ENCODE measurements at places on chromosomes 2 and 18.
A peak's percentile ranks its signal among the peaks of the same experiment; 100 is the strongest.

DNA sequence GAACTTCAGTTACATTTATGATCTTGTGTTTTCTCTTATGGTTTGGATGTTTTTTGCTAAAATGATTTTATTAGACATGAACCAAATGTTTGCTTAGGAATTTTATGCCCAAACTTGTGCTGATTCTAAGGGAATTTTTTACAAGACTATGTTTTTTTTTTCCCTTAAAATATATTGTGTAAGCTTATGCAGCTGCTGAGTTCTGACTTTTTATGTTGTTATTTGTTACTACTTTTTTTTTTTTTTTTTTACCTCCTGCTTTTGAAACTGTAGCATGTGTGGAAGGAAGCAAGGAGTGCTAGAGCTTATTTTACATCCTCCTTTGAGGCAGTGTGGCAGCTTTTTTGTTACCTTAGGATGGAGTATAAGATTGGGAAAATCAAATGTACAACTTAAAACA is 6.0 kb upstream of the DNAH7 start:
- DNase-seq = no peak

DNA sequence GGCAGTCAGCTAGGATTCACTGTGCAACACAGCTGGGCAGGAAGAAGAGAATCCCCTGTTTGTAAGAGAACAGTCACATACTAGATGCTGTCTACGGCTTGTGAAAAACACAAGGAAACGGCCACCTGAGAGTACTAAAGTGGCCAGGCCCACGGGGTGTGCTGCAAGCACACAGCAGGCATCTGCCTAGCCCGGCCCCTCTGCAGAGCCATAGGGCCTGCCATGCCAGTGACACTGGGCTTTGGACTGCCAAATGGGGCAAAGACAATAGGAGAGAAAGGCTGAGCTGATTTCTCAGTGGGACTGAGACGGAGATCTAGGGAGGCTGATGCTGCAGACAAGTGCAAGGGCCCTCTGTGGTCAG is 10.3 kb downstream of the TUBB6 start:
- no peak for DNase-seq

GRCh38 chr2:218029366-218030360 is 26.9 kb upstream of the TNS1 start:
- DNase-seq = no peak

DNA sequence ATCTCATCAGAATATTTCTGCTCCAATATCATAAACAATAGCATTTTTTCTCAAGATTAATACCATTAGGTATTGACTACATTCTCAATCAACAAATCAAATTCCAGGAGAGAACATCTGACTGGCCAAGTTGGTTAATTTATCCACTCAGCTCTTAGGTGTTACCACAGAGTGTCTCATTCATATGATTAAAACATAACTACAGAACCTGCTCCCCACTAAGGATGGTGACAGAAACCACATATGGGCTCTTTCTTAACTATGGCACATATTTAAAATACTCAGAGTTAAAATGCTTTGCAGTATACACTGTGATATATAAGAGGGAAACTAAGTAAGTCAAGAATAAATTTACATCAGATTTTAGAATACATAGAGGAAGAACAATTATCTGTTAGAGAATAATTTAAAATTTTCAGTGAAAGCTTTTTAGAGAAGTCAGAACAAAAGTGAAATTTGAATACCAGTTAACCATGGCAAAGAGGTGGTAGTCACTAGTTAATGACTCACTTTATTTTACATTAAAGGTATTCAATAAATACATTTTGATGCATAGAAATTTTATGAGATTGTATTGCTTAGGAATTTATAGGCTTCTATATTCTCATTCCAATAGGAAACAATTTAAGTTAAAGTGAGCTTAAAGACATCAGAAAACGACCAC is 1120.8 kb upstream of the TMEFF2 start:
- DNase-seq = no peak

DNA sequence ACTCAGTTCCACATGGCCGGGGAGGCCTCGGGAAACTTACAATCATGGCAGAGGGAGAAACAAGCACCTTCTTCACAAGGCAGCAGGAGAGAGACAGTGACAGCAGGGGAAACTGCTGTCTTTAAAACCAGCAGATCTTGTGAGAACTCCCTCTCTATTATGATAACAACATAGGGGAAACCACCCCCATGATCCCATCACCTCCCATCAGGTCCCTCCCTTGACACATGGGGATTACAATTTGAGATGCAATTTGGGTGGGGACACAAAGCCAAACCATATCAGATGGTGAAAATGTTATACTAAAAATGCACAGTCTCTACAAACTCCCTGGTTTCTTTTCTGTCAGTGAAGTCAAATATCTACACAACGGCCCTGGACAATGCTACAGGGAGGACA is 9.2 kb downstream of the TMEM18 start:
- DNase-seq = no peak

DNA sequence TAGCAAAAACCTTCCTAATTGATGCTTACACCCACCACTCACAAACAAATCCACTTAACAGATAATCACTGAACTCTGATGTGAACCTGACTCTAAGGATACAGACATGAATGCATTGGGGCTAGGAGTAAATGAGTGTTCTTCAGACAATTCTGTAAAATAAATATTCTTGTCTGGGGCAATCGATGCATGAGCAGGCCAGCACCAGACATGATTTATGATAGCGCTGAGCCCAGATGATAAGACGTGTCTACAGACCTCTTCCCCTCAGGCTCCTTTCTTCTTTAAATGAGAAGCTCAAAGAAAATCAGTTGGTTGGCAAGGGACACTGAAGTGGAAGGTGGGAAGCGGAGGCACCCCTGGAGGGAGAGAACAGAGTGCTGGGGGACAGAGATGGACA is 27.3 kb upstream of the BIN1 start:
- no peak for DNase-seq

DNA sequence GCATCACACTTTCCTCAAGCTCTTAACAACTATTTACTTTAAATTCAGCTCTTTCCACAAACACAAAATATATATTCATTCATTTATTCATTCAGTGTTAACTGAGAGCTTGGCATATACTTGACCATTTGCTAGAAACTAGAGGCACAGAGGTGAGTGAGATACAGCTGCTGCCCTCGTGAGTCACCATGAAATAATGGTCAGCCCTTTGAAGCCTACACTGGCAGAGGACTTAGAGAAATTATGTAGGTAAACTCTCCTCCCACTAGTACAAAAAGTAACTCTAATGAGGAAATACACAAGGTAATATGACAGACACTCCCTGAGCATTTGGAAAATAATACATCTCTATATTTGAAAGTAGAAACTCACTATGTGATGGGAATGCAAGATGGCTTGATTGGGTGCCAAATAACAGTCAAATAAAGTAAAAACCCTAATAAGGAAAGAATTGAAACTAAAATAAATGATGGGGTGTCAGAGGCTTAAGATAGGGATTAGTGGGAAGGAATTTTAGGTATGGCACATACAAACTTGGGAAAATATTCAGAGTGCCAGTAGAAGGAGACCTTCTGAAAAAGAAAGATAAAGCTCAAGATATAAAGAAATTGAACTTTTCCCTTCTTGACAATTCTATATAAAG is 61.1 kb downstream of the ANTXR1 start:
- no peak for DNase-seq

DNA sequence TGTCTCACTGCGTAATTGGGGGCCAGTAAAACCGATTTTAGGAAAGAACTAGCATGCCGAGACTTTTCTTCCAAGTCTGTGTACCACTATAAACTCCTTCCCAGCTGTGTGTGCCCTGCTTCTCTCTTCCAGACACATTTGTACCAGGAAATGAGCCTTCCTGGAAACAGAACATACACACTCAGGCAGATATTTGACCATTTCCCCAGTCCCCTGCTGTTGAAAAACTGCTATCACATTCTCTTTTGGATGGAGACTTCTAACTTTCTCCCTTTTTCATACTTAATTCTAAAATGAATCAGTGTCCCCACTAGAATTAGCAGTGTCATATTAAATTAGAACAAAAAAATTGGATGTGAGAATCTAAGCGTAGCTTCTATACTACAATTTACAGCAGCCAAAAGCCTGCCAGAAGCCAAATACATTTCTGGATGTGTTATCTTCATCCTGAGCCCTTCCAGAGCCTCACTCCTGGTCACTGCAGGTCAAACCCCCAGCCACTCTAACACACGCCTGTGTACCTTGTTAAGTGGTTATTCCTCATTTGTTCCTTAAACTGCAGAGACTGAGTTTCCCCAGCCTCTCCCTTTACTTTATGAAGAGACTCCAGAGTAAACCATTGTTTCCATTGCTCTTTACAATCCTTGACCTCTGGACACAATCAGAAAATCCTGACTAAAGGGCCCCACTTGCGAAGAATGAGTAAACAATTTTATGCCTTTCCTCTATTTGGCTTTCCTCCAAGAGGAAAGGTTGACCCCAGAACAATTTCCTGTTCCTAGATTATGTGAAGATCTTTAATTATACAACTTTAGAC is 20.4 kb downstream of the DSG4 start:
- DNase-seq = no peak

- DNase-seq = no peak
Observed at GRCh38 chr2:181642086-181642485, 14.8 kb downstream of the CERKL start.

- no peak for DNase-seq
Observed at GRCh38 chr2:200509235-200509611, 645 bp downstream of the KCTD18 start.

DNA sequence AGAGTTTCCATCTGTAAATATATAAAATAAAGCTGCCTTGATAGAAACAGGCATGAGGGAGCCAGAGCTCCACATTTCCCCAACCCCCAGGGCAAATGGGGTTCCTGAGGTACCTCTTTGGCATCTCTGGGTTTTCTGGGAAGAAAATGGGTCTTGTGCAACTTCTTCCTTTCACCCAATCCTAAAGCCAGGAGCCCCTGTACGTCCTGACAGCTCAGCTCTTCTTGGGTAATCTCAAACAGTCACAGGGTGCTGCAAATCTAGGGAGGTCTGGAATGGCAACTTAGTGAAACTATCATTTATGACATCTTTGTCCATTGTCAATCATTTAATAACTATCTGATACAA is 36.6 kb upstream of the STAT1 start:
- DNase-seq = no peak

DNA sequence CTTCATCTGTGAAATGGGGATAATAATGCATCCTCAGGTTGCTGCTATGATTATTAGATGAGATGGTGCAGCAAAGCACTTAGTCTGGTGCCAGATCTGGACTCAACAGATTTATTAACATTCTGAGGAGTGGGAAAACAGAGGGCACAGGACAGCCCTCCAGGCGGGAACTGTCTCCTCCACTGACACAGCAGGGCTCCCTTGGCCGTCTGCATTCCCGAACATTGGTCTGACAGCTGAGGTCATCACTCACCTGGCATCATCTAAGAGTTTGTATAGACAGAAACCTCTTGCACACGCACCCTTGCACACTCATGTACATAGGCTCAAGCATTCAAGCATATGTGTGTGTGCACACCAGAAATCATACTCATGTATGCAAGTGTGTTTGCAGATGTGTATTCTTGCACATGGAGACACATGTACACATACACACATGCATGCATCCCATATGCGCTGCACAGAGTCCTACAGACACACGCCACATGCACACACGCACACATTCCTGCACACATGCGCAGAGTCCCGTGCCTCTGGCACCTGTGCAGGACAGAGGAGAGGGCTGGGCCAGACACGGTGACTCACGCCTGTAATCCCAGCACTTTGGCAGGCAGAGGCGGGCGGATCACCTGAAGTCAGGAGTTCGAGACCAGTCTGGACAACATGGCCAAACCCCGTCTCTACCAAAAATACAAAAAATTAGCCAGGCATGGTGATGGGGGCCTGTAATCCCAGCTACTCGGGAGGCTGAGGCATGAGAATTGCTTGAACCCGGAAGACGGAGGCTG is 173.3 kb upstream of the GLI2 start:
- DNase-seq = no peak

DNA sequence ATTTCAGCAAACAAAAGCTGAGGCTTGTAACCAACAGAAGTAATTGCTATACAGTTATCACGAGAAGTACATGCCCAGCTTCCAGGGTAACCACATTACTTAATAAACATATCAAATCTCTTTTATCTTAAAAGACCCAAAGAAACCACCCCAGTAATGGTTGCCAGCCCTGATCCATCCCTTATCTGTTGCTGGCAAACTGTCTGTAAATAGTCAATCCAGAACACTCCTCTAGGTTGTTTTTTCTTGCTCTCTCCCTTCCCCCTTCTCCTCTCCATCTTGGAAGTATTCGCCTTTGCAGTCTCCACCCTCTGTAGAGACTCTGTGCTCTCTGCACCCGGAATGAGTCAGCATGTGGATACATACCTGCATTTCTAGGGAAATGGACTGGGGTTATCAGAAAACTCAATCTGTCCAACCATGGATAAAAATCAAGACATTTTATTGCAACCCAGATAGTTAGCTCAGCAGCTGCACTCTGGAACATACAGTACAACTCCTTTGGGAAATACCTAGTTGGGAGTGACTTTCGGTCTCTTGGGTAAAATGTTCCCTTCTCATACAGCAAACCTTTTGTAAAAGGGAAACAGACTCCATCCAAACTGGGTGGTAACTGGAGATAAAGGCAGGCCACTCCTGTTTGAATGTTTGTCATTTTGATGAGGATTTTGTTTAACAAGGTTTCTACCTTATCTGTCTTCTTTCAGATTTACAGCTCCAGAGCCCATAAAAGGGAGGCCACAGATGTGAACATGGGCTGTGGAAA is 123.5 kb upstream of the FOSL2 start:
- DNase-seq = no peak

DNA sequence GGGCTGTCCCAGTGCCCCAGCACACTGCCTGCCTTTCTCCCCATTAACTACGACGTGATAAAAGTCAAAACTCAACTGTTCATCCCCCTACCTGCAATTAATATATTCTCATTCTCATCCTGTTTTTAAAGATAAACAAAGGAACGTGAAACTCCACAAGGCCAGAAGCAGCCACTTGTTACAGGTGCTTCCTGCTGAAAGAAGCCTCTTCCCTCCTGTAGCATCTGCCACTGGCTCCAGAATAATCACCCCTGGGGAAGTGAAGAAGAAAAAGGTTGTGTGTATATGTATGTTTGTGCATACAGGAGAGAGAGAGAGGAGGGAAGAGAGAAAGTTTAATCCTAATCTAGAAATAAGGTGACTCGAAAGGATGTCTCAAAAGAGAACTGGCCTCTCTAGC is 27.1 kb downstream of the KIAA2012 start:
- DNase-seq = no peak

DNA sequence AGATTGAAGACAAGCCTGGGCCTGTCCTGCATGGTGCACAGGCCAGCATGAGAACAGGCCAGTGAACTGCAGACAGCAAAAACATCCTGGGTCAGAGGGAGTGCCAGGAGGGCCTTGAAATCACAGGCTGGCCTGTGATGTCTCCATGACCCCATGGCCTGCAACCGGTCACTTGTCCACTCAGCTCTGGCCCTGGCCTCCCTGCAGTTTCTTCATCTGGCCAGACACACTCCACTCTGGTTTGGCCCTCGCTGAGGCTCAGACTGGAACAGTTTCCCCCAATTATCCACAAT is 12.6 kb downstream of the CYRIA start:
- no peak for DNase-seq

DNA sequence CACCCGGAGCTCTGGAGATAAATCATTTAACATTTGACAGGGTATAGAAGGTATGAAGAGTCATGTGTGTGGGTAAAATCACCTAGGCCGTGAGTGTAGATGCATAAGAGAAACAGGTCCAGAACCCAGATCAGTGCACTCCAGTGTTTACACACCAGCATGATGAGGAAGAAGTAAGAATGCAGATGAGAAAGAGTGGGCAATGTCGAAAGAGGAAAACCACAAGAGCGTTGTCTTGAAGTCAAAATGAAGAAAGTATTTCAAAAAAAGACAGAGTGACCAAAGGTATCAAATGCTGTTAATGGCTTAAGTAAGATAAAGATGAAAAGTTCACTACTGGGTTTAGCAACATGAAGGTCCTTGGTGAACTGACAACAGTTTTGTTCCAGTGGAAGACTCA is 32.0 kb upstream of the PLB1 start:
- no peak for DNase-seq

- peak; percentile 15 for DNase-seq
Observed at GRCh38 chr2:71530641-71531332, 77.4 kb downstream of the DYSF start.

Data from CD4-positive, alpha-beta T cell treated with Interleukin-1 beta for 1 hour (primary cell).